Cardiac muscle cell (in vitro differentiated cells and primary cell): ENCODE measurements at places on chromosomes 7 and 10. TPM values are rescaled to one million over a fixed set of nuclear protein-coding genes. Genes with fewer than 3 reads are reported as not detected.

DNA sequence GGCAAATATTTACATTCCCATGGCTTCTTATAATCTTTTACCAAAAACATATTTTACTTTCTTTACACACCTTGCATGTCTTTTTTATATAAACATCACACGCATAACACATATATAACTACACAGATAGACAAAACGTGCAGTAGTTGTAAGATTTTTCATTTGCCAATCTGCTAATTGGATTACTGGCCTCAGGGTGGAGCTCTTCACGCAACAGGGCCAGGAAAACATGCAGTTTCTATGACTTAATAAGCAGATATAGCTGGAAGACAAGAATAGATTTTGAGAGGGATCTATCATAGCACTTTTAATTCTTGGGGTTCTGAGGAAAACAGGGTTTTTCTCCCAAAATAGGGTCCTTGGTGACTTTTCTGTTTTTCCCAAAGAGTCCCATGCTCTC, 12.7 kb downstream of the ACADSB start:
- DNase-seq = peak; percentile 37

GRCh38 chr10:112570585-112570984, 123.6 kb downstream of the VTI1A start:
- no peak for DNase-seq

- no peak for DNase-seq
Measured at GRCh38 chr10:15251791-15252380, 83.4 kb upstream of the NMT2 start.

- DNase-seq = no peak
Measured at GRCh38 chr10:78815702-78816334, 252.9 kb upstream of the ZMIZ1 start.

- peak; percentile 67 for DNase-seq
Measured at GRCh38 chr7:94620703-94621118, 35.2 kb downstream of the SGCE start.

COL13A1 gene
- polyA plus RNA-seq = 57.2 and 95.2 TPM in 2 replicates

- no peak for DNase-seq
Measured at GRCh38 chr7:94481279-94481678, 28.3 kb upstream of the CASD1 start.

CRHR2 gene
- 0.39 and 0.42 TPM in 2 replicates for polyA plus RNA-seq

- no peak for DNase-seq
Measured at GRCh38 chr10:82815680-82816079, 940.7 kb downstream of the NRG3 start.

DNA sequence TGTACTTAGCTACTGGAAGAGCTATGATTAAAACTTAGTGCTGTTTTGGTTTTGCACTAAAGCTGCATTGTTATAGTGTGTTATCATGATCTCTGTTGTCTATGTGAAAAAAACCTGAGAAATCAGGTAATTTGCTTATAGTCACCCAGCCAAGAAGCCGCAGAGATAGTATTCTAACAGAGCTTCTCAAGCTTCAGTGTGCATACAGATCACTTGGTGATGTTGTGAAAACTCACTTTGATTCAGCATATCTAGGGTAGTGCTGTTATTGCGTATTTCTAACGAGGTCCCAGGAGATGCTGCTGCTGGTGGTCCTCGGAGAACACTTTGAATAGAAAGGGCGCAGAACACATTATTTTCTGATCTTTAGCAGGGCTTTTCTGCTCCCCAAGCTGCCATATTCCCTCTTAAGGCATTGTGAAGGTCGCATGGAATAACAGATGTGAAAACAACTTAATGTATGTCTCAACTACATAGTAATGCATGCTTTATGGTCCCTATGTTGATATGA, 68.4 kb upstream of the PDCD4 start:
- DNase-seq = no peak

SP8 gene
- not detected in 2 replicates for polyA plus RNA-seq

- no peak for DNase-seq
Measured at GRCh38 chr10:27388761-27389399, 115.2 kb upstream of the RAB18 start.

DNA sequence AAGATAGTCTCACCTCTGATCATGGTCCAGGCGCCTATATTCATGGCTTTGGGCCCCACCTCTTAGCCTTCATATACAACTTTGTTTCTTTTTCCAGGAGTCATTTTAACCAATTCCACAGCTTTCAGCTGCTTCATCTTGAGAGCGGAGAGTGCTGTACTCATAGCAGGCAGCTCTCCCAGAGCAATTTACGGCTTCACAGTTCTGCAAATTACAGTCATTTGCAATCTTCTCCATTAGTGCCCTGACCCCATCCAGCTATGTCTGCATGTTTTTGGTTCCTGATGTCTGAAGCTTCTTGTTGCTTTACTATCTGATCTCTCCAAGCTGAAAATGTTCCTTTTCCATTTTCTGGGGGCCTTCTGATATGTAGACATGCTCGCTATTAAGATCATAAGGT, 18.0 kb upstream of the MEST start:
- DNase-seq = no peak

- peak; percentile 33 for DNase-seq
Measured at GRCh38 chr10:119654540-119654939, 3.4 kb downstream of the BAG3 start.

ZNF511 gene
- 116 and 150 TPM in 2 replicates for polyA plus RNA-seq

FAM221A gene
- polyA plus RNA-seq = 7.1 and 10.0 TPM in 2 replicates

DNA sequence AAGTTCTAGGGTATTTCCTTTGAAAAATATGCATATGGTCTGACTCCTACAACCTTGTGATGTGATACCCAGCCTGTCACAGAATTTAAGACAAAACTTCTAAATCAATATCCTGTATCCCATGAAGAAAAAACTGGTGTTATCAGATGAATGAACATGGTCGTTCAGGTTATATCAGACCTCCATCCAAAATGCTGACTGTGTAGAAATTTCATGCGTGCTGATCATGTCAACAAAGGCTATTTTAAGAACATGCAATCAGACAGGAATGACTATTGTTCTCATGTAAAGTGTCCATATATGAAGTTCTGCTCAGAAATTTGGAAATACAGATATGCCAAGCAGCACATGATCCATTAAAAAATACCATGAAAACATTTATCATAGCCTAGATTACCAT, 62.3 kb downstream of the NEBL start:
- DNase-seq = no peak

GRCh38 chr7:1610013-1610677, 40.3 kb upstream of the PSMG3 start:
- no peak for DNase-seq

DHX32 gene
- polyA plus RNA-seq = 48.8 and 61.0 TPM in 2 replicates

DNA sequence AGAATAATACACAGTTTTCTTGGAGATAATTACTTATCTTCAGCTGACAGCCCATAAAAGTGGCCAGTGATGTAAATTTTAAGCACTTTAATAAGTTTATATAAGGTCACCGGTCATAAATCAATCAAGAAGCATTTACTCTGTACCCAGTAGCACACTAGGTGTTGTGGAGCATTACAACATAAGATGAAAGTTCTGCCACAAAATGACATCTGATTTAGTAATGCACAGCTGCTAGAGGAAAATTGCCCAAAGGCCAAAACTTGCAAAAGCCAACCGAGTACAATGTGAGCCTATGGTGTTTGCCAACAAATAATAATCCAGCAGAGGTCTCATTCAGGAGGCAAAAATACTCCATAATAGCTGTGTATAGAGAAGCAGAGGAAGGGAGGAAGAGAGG, 63.6 kb downstream of the GPR37 start:
- no peak for DNase-seq

DNA sequence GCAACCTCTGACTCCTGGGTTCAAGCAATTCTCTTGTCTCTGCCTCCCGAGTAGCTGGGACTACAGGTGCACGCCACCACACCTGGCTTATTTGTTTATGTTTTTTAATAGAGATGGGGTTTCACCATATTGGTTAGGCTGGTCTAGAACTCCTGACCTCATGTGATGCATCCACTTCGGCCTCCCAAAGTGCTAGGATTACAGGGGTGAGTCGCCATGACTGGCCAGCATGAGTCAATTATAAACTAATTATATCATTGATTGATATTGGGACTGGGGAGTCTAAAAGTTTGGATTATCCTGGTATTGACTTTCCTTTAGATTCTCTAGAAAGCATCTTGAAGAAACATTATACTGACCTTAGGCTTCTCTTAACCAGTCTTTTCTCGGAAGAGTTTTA, 73.9 kb upstream of the CCNY start:
- DNase-seq = no peak

LRIT2 gene
- polyA plus RNA-seq = not detected in 2 replicates

GRCh38 chr7:92749327-92749755, 87.0 kb downstream of the CDK6 start:
- DNase-seq = no peak

DNA sequence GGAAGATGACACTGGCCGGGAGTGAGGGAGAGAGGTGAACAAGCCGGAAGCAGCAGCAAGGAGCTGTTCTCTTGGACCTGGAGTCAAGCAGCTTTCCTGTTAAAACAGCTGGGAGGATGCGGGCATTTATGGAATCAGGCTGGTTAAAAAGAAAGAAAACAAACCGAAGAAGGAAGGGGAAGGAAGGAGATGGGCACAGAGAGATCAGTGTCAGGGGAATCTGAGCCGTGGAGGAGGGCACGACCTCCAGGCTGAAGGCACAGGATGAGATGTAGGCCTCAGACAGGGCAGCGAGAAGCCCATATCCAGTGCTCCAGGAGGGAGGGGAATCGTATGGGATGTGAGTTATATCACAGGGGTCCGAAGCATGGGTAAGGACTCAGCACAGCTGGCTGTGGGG, 105.9 kb upstream of the RHEB start:
- DNase-seq = no peak

DNA sequence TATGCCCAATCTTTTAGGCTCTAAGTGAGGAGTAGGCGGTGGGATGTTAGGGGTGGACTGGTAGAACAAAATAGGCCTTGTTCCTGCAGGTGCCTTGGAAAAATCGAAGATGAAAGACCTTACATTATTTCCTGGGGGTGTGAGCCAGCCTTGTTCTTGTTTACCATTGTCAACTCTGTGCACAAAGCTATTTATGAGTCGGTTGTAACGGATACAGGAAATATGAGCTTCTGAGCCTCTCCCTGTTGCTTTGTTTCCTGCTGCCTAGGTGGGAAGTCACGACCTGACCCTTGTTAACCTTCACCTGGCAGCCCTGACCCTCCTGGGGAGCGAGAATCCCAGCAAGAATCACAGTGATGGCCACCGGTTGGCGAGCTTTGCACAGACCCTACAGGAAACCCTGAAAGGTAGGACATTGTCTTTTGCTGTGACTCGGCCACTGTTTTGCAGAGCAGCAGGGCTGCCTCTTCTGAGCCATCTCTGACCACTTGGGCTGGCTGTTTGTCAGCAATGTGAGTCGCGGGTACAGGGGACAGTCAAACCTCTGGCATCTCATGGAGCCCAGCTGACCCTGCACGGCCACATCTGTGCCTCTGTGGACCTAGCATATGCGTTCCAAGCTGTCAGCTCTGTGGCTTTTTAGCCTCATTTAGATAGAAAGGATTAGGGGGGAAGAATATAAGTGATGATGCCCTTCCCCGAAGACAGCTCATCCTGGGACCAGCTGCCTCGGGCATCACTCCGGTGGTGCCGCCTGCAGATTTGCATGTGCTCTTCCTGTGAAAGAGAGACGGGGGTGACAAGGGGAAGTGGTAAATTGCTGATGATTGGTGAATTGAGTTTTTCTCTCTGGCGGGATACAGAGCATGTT, 102.1 kb upstream of the ANLN start:
- DNase-seq = no peak

GRCh38 chr10:62457196-62457595, 83.0 kb downstream of the ZNF365 start:
- DNase-seq = no peak

ADCY1 gene
- polyA plus RNA-seq = 15.6 and 21.2 TPM in 2 replicates

UPK3B gene
- 0.42 and 0.78 TPM in 2 replicates for polyA plus RNA-seq

GDF2 gene
- 2.6 and 4.4 TPM in 2 replicates for polyA plus RNA-seq

- DNase-seq = no peak
Measured at GRCh38 chr7:78562191-78562590, 763.6 kb downstream of the PHTF2 start.

CPXM2 gene
- 0.84 and 1.3 TPM in 2 replicates for polyA plus RNA-seq

DNA sequence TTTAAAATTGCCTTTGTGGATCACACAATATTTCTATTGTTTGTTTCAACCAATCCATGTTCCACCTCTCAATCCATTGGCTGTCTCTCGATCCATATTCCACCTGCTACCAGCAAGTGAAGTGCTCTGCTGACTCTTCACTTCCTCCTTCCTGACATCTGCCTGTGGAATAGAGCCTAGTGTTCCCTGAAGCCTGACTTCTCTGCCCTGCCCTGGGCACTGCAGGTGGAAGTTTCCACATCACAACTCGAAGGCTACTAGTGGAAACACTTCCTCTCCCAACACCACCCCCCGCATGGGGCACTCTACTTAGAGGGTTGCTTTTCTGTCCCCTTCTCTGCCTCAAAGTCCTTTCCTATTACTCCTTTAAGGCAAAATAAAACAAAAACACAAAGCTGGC, 563.8 kb upstream of the IGFBP3 start:
- DNase-seq = no peak

C10orf90 gene
- polyA plus RNA-seq = not detected in 2 replicates

- no peak for DNase-seq
Measured at GRCh38 chr7:121153995-121154394, 165.5 kb downstream of the CPED1 start.

DNA sequence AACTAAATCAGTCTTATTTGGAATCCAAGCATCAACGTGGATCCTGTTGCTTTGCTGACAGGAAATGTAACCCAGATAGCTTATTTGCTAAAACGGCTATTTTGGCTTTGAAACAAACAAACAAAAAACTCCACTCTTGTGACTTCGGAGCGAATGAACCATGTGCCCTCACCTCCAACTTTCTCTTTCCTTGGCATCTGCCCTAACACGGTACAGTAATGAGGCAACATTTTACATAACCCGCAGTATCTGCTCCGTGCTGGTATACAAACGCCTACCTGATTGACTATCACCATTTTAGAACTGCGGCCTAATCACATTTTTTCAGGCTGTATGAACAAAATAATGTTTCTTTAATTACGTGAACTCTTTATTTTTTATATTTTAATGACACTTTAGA, 37.5 kb upstream of the ARID5B start:
- DNase-seq = no peak

DNA sequence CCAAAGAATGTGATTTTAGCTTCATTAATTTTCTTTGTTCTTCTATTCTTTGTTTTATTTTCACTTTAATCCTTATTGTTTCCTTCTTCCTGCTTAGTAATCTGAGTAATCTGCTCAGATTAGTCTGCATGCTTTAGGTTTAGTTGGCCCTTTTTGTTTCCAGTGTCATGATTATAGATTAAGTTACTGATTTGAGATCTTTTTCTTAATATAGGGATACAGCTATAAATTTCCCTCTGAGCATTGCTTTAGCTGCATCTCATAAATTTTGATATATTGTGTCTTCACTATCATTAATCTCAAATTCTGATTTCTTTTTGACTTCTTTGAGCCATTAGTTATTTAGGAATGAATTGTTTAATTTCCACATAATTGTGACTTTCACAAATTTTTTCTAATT, 6.2 kb downstream of the NET1 start:
- no peak for DNase-seq

- no peak for DNase-seq
Measured at GRCh38 chr7:35498416-35498815, 196.5 kb downstream of the HERPUD2 start.

- peak; percentile 35 for DNase-seq
Measured at GRCh38 chr7:133315332-133316040, 62.6 kb downstream of the EXOC4 start.

NFE2L3 gene
- 2.1 and 3.8 TPM in 2 replicates for polyA plus RNA-seq

MYO1G gene
- polyA plus RNA-seq = 0.20 and 0.78 TPM in 2 replicates
